Common myeloid progenitor, CD34-positive (primary cell): ENCODE measurements at places on chromosomes 5 and 9.

GRCh38 chr5:100539519-100539918 lies 4.3 kb downstream of the FAM174A start:
- DNase-seq = no peak

DNA sequence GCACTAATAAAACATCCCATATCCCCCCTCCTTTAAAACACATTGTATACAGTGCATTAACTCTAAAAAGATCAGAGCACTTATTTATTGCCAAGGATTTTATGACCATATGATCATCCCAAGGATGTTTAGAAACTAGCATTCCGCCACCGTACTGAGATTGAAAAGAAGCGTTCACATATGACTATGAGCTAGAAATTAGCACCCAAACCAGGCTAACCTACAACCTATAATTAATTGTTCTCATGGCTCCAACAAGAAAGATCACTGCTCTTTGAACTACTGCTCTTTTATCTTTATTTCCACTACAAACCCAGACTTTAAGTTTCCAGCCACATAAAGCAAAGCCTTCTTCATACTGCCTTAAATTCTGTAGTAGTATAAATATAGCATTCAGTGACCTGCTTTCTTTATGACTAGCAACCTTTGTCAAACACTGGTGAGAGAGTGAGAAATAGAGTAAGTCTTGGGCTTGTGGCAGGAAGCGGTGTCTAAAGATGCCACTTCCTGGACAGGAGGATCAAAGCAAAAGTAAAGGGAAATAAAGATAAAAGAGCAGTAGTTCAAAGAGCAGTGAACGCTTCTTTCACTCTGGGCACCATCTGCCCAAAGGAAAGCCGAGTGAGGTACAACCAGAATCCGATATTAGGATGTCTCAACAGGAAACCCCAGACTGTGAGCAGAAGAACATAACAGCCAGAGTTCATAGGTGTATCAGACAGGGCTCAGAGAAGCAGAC lies 151.1 kb upstream of the ERCC6L2 start:
- peak; percentile 52 for DNase-seq

DNA sequence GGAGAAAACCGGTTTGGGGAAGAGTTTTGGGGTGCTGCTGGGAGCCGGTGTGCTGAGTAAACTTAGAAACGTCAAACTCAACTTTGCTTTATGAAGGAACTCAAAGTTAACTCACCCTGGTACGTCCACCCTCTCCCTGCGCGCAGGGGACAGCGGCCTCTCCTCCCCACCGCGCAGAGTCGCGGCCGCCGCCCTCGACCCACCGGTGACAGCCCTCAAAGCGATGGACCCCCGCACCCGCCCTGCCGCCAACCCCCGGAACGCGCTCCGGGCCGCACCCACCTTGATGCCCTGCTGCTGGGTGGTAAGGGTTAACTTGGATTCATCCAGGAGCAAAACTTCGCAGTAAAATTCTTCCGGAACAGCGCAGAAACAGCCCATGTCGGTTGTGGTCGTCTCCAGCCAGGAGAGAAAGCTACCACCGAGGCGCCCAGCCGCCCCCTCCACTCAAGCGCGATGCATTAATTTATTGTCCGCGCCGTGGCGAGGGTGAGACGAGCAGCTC lies 366 bp downstream of the EPB41L4A start:
- no peak for DNase-seq

- DNase-seq = no peak
Observed at GRCh38 chr5:179620703-179621350, 2.6 kb downstream of the HNRNPH1 start.
